ENCODE measurements at places on chromosomes 3 and 15.

DNA sequence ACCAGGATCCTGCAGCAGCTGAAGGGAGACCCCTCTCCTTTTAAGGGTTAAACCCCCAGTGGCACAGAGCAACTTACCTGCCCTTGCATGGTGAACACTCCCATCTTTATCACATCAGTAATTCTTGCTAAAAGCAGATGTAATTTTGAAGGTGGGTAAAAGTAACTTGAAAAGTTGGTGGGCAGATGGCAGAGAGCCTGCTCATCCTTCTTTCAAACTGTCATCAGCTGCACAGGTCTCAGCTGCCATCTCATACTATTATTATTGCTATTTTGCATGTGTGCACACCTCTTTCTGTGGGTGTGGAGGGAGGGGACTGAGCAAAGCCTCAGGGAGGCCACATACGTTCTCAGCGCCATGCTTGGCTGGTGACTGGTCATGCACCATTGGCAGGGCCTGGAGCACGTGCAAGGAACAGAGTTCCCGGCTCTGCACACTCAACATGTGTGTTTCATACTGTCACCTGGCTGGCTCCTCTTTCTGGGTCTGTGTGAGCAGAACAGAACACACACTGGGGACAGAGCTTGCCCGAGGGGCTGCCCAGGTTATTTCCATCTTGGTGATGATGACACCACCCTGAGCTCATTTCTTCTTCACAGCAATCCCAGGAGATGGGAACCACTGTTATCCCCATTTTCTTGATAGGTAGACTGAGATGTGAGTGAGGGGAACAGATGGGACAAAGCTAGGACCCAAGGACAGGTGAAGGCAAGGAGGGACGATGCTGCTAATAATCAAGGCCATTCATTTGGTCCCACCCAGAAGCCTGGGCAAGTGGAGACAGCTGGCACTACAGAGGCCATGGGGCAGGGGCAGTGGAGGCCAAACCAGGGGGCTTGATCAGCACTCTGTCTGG is 95.8 kb upstream of the KLF13 start:
- DNase-seq: no peak

GRCh38 chr3:144957398-144958101 is 985.9 kb downstream of the DIPK2A start:
- DNase-seq: no peak

GRCh38 chr3:53016236-53016635 is 29.6 kb downstream of the SFMBT1 start:
- DNase-seq: no peak

DNA sequence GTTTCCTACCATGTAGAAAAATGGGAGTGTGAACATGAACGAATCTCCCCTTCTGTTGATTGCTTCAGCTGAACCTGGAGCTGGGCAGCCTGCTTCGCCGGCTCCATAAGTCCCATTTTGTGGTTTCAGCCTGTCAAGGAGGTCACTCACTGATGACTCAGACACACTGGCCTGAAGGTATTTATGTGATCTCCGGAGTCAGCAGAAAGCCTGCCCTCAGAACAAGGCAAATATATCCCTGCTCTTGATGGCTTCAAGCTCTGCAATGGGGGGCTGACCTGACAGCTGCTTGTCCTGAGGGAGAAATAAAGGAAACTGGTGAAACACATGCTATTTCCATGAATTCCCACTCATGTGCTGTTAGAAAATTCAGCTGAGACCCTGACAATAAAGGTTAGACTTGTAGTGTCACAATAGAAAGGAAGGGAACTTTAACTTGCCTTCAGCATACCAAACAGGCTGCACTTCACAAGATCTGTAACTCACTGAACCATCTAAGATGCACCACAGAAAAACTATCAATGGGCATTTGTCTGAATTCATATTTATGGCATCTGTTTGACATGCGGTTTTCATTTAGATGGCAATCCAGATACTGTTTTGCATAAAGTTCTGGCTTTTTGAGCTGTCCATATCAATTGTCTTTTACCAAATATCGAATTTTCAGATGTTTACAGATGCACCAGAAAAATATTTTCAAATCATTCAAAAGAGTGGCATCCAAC is 282.0 kb upstream of the VEPH1 start:
- DNase-seq: no peak
